ENCODE measurements at places on chromosomes 2 and 18.

GRCh38 chr2:207403950-207404349 is 125.8 kb upstream of the CREB1 start:
- no peak for DNase-seq

- no peak for DNase-seq
These were observed 18.3 kb downstream of the B4GALT6 start for GRCh38 chr18:31666055-31666454.

GRCh38 chr2:37367310-37367709 is 22.9 kb downstream of the QPCT start:
- DNase-seq, result no peak

DNA sequence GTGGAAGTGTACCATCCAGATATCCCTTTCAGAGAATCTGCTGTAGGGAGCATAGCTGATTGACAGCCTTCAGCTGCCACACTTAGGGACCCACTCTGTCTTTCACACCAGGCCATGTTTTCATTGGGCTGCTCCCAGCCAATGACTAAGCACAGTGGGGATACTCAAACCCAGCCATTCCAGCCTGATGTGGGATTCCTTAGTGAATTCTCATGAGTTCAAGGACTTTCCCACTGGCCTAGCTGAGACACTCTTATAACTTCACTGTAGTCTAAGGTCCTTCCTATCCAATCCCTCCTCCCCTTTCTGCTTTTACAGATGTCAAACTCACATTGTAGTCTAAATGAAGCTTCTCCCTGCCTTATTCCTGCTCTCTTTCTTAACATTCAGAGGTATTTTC is 201.2 kb downstream of the PIK3C3 start:
- DNase-seq, result no peak

DNA sequence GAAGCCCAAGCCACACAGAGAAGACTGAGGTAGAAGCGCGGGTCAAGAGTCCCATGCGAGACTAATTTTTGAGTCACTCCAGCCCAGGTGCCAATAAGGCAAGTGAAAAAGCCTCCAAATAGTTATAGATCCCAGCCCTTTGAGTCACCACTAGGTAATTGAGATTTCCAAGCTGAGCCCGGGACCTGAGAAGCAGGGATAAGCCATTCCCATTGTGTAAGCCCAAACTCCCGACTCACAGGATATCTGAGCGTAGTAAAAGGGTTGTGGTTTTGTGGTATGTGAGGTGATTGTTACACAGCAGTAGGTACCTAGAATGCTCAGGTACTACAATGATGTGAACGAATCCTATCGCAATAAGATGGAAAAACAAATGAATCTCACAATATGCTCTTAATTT is 560.7 kb downstream of the DSC3 start:
- DNase-seq, result no peak

- DNase-seq, result no peak
These were observed 8.7 kb downstream of the CTIF start for GRCh38 chr18:48547531-48547981.

DNA sequence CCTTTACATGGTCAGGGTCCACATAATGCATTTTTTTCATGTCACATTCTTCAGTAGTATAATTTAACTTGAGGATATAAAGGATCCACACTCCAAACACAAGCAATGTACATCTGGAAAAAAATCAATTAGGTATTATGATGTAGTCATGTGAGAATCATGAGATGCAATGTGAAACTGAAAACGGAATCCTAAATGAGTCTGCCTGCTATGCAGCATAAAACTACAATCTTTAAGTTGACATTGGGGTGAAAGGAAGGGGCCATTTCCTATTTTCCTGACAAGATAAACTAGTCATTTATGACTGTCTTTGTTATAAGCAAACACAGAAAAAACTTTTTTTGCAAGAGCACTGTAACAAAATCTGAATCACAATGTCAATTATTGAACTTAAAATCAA is 27.6 kb downstream of the ST3GAL5 start:
- DNase-seq, result peak; percentile 50

DNA sequence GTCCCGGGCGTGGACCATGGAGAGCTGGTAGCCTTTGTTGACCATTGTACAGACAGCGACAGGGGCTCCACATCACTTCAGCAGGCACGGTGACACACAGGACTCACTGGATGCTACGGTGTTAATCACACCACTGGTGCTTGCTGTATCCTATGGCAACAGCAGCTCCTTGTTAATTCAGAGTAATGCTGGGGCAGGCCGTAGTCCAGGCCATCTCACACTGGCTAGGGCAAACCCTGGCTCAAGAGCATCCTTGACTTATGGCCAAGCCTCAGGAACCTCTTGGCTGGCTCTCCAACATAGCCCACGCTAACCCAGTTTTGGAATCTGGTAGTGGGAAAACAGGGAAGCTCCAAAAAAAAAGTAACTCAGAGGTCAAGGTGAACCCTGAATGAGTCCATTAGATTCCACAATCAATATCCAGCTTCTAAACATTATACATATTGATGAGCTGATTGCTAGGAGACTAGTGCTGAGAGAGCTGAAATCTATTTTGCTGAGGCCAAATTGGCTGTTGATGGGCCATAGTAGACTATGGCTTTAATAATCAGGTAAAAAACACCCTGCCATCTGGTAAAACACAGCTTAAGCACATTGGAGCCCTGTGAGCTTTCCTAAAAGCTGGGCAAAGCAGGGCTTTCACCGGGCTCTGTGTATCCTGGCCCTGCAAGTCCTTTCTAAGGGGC is 253.6 kb downstream of the PRKCE start:
- DNase-seq, result no peak

DNA sequence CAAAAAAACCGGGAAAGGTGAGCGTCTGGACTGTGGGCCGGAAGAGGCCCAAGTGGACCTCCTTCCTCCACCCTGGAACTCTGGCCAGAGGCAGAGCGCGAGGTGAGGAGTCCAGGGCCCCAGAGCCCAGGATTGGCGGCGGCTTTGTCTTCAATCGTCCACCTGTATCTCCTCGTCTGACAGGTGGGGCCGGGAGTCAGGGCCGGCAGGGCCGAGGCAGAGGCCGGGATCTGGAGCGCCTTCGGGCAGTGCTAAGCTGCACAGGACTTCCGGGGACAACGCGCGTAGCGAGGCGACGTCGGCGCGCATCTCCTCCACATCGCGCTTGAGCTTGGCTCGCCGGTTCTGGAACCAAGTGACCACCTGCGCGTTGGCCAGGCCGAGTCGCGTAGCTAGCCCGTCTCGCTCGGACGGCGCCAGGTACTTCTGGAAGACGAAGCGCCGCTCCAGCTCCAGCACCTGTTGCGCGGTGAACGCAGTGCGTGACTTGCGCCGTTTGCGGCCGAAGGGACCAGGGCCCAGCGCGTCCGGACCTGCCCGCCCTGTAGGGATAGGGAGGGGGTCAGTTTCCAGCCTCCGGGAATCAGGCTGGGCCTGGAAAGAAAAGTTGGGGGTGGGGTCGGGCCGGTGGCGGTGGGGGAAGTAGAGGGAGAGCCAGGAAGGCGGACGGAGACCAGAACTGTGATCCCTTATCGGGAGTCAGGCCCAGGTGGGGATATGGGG is 1.5 kb downstream of the LBX2 start:
- DNase-seq, result peak; percentile 25

GRCh38 chr2:235773188-235773928 is 279.5 kb downstream of the AGAP1 start:
- no peak for DNase-seq

DNA sequence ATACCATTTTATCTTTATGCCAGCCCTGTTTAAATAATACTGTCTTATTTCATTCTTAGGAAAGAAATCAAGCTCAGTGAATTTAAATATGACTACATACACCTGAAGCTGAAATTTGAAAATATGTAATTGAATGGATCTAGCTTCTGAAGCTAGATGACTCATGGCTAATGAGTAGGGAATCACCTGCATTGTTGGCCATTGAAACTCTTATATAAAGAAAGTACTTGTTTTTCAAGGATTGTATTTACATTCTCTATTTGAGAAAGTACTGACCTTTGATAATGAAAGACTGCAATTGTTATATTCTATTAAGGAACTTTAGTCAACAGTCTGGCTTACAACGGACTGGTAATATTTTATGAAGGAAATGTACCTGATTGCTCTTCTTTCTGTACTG is 346.7 kb upstream of the LRATD1 start:
- no peak for DNase-seq

- DNase-seq, result no peak
These were observed 46.8 kb downstream of the ANTXR1 start for GRCh38 chr2:69059731-69060290.

DNA sequence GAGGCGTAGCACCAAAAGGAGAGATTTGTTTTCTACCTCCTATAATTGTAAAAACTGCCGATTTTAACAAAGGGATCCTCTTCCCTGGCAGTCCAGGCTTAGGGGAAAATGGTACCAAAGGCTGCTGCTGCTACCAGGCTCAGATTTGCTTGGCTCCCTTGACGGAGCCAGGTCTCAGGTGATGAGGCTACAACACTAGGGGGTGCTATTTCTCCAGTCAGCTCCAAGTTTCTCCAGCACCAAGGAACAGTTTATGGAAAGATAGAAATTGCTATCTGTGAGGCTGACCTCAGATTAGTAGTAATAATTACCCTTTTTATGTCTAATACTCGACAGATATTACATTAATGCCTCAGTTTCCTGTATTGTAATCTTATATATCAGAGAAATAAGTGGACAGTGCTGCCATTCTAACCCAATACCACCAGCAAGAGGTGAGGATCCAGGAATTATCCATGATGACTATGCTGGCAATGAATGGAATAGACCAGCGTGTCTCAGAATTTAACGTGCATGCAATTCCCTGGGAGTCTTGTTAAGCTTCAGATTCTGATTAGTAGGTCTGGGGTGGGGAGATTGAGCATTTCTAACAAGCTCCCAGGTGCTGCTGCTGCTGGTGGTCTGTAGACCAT is 111.3 kb downstream of the ESCO1 start:
- DNase-seq, result peak; percentile 42

DNA sequence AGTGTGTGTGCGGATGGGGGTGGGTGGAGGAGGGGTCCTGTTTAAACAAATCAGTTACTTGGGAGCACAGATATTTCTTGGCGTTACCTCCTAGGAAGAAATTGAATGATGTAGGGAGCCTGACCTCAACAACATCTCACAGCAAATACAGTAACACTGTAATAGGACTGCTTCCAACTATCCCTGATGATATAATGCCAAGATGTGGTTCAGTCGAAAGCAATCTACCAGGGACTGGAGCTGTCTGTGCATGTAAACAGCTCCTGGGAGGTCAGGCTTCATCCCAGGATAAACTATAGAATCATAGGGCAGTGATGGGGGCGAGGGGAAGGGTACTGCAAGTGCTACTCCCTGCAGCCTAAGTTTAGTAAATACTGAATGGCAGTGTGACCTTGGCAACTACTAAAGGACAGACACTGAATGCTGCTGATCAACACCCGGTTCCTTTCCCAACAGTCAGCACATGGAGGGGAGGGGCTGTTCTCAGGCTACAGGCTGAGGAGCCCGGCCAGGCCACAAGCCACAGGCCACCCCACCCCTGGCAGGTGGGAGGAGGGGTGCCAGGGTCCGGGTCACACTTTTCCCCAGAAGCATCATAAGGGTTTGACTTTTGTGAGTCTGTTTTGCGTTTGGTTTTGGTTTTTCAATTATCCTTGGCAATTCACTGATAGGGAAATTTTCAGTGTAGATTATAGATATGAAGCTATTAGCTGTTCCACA is 85.3 kb upstream of the ZNF397 start:
- DNase-seq, result peak; percentile 13

GRCh38 chr2:105600949-105601794 is 143.5 kb upstream of the NCK2 start:
- DNase-seq, result no peak

DNA sequence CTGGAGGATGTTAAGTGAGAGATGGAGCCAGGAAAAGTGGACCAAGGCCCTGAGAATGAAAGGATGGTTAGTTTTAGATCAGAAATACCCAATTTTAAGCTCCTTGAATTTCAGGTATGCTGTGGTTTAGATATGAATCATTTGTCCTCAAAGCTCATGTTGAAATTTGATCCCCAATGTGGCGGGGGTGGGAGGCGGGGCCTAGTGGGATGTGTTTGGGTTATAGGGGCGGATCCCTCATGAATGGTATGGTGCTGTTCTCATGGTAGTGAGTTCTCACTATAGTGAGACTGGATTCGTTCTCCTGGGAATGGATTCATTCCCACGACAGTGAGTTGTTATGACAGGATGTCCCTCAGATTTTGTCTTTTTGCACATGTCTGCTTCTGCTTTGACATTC is 11.4 kb downstream of the MYO5B start:
- no peak for DNase-seq

DNA sequence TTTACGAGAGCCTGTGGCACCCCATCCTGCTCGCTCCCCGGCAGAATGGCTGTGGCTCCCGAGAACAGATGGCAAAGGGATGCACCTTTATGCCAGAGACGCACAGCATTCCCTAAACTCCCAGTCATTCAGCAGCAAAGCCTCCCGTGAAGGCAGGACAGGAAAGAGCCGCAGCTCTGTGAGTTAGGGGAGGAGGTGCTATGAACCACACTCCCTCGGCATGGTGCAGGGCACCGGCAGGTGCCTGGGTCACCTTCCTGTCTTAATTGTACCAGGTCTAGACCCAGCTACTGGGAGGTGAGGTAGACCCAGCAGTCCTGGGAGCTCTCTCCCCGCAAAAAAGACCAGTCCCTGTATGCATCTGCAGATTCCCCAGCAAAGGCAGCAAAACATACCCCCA is 149.8 kb downstream of the TWIST2 start:
- no peak for DNase-seq

GRCh38 chr2:47062681-47063537 is 92.2 kb downstream of the STPG4 start:
- DNase-seq, result no peak

GRCh38 chr2:104597942-104598341 is 256.0 kb upstream of the POU3F3 start:
- DNase-seq, result no peak

- DNase-seq, result no peak
These were observed 34.3 kb upstream of the RALBP1 start for GRCh38 chr18:9441061-9441460.

- DNase-seq, result no peak
These were observed 1.3 kb upstream of the FIGN start for GRCh38 chr2:163737190-163737439.

DNA sequence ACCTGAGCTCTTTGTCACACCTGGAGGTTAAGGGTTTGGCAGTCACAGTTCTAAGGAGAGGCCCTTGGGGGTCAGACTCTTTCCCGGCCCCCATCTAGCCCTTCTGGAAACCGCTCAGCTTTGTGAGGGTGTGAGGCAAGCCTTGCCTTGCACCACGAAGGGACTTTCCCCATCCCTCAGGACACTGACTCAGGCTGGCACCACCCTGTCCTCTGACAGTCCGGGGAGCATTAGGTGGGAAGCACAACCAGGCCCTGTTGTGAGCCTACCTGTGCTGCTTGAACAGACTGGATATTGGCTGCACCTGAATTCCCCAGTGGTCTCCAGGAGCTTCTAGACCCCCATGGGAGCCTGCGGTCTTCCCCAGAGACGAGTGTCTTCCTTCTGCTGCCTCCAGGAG is 47.0 kb upstream of the GBX2 start:
- no peak for DNase-seq

GRCh38 chr2:215620528-215620927 is 184.7 kb upstream of the FN1 start:
- DNase-seq, result no peak

All from CD4-positive, alpha-beta T cell treated with Interleukin-10 for 1 hour (primary cell).